HuH-7.5 (cell line): ENCODE measurements at places on chromosomes 16 and 17.

- no peak for DNase-seq
Measured at GRCh38 chr17:79746889-79747507, 16.3 kb downstream of the ENPP7 start.

GRCh38 chr16:29876594-29877249 lies 13.7 kb upstream of the CDIPT start:
- no peak for DNase-seq

DNA sequence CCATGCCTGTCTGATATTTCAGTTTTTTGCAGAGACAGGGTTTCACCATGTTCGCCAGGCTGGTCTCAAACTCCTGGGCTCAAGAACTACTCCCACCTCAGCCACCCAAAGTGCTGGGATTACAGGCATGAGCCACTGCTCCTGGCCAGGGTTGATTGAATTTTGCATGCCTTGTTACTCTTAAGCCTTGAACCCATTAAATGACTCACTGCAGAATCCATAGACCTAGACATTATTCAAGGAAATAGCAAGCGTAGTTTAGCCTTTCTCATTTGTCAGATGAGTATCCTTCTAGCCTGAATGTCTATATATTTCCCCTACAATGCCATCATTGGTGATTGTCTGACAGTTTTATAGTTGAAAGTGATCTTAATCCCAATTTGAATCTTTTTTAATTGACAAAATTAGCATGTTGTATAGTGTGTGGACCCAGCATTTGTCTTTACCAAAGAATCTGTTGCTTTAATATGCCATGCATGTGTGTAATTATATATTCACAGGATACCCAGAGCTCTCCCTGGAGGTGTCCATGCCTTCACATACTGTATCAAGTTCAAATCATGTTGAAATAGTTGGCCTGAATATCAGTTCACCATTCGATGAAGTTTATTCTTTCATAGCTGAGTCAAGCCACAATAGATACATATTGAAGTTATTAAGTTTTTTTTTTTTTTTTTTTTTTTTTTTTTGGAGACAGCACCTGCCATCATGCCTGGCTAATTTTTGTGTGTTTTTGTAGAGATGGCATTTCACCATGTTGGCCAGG lies 321.0 kb downstream of the CPPED1 start:
- no peak for DNase-seq

GRCh38 chr16:31134091-31134571 lies 1.4 kb downstream of the PRSS8 start:
- no peak for DNase-seq

DNA sequence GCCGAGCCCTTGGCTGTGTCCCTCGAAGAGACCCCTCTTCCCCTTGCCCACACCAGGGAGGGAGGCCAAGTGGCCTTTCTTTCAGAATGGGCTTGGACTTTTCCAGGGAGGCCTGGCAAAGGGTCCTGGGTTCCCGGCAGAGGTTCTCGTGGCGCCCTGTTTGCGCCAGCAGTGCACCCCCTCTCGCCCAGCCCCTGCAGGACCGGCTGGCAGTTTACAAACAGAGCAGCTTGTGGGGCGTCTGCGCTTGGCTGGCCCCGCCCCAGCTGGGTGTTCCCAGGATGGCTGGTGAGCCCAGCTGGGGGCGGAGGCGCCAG lies 137.8 kb upstream of the CIBAR2 start:
- DNase-seq, result no peak
